GOT3 (cell line): ENCODE measurements at places on chromosomes 1 and 21.

DNA sequence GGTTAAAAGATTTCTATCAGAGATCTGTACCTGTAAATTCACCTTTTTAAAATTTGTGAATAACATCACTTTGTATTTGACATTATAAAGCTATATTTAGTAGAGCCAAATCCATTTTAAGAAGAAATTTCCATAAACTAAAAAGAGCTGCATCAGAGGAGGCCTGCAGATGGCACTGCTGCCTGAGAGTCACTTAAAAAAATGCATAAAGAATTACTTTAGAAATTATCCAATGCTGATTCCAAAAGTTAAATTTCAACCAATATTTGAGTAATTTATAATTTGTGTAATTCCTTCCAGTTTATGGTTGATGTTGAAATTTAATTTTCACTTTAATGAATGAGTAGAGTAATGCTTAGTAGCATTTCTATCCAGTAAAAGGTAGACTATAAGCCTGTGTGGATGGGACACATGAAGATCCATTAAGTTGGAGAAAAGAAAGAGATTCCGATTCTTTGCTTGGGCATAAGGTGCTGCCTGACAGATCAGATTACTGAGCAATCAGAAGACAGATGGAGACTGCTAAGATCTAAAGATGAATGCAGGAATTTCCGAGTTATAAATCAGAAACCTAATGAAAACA, 20.7 kb upstream of the RPE65 start:
- DNase-seq = no peak

GRCh38 chr1:48810740-48811139, 34.0 kb upstream of the BEND5 start:
- no peak for DNase-seq

- no peak for DNase-seq
Measured at GRCh38 chr1:192860478-192861185, 51.8 kb downstream of the RGS2 start.

DNA sequence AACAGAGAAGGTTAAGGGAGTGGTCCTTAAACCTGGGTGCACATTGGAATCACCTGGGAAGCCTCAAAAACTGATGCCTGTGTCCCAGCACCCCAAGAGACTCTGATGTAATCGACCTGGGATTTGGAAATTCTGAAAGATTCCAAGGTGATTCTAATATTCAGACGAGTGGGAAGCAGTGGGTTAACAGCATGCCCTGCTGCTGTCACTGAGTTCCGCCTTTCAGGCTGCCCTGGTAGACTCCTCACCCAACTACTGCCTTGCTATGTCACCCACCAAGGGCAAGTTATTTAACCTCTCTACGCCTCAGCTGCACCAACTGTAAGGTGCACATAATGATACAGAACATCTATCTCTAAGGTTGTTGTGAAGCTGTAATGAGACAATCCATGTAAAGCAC, 59.2 kb downstream of the CD34 start:
- DNase-seq = no peak

DNA sequence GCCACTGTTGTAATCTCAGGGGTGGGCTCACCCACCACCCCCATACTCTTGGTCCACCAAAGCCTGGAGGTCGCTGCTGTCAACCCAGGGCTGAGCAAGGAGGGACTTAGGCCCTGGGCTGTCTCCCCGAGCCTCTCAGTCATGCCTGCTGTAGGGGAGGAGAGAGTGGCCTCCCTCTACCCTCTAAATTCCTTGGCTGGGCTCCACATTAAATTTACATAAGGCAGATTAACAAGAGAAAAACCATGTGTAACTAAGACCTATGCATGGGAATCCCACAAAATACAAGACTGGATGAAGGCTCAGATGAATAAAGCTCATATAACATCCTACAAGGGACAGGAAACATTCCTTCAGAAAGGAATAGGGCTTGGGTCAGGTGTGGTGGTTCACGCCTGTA, 1.8 kb upstream of the PIK3CD start:
- no peak for DNase-seq
